Articular chondrocyte of knee joint (primary cell): ENCODE measurements at places on chromosomes 11 and 22. TPM values are rescaled to one million over a fixed set of nuclear protein-coding genes. Genes with fewer than 3 reads are reported as not detected.

The SLC16A8 gene
- under 0.01 and 0.26 TPM in 2 replicates for total RNA-seq

The CCDC89 gene
- total RNA-seq: 4.4 and 5.7 TPM in 2 replicates

The CASP5 gene
- total RNA-seq: 0.22 TPM in 1 of 2 replicates, not detected in the other

The KCNJ5 gene
- under 0.01 and 0.13 TPM in 2 replicates for total RNA-seq

The SHISA8 gene
- not detected in 2 replicates for total RNA-seq

The TMEM25 gene
- total RNA-seq: 12.6 and 15.0 TPM in 2 replicates
